ENCODE measurements at places on chromosomes 12 and 14. TPM values are rescaled to one million over a fixed set of nuclear protein-coding genes. Genes with fewer than 3 reads are reported as not detected.

Gene MLXIP
- total RNA-seq, result 11.1 TPM

Gene ACVRL1
- 23.3 TPM for total RNA-seq

Gene OR4N5
- total RNA-seq, result not detected

Gene REP15
- total RNA-seq, result 0.94 TPM

Gene GPX2
- not detected for total RNA-seq

Gene ART4
- total RNA-seq, result 0.08 TPM

Gene ALX1
- total RNA-seq, result not detected

Gene RIMBP2
- total RNA-seq, result 0.16 TPM

Gene ASPG
- total RNA-seq, result not detected

Gene SVOP
- total RNA-seq, result not detected

Gene BHLHE41
- 69.1 TPM for total RNA-seq

Gene TCHP
- total RNA-seq, result 28.6 TPM

Gene SCNN1A
- total RNA-seq, result 0.18 TPM

Gene EML5
- total RNA-seq, result 0.03 TPM

Gene RNASE1
- total RNA-seq, result not detected

Gene ARHGAP5
- total RNA-seq, result 46.4 TPM

Gene RD3L
- not detected for total RNA-seq

Gene IRAK3
- not detected for total RNA-seq

Gene FLVCR2
- 0.39 TPM for total RNA-seq

Gene AGAP2
- 0.89 TPM for total RNA-seq

Gene NPFF
- total RNA-seq, result not detected

Gene SERPINA1
- 6.9 TPM for total RNA-seq

Gene SAMD15
- 0.82 TPM for total RNA-seq

Gene TAS2R7
- total RNA-seq, result not detected

Gene PRH2
- not detected for total RNA-seq

Gene DTX1
- total RNA-seq, result not detected

Gene SLC41A2
- 1.7 TPM for total RNA-seq

Gene EP400
- total RNA-seq, result 10.3 TPM

Gene NOVA1
- total RNA-seq, result not detected

Gene NOS1
- total RNA-seq, result not detected

Gene MYL2
- total RNA-seq, result not detected

Gene FGF6
- not detected for total RNA-seq

Gene CYP46A1
- 0.22 TPM for total RNA-seq

Gene YY1
- 41.1 TPM for total RNA-seq

Gene SLC6A12
- total RNA-seq, result not detected

Gene TMEM233
- total RNA-seq, result not detected

Gene COX8C
- total RNA-seq, result not detected

Gene GZMH
- total RNA-seq, result not detected

Gene OR6C1
- not detected for total RNA-seq

Gene LRRK2
- total RNA-seq, result 0.11 TPM

Gene C12orf57
- total RNA-seq, result 408 TPM

Gene CLSTN3
- 0.82 TPM for total RNA-seq

Data from SJSA1 (cell line).